Stimulated activated memory B cell treated with anti-CD40 and anti-IgM and Interleukin-4, amounts not matched to agents 10 μg/mL and 1 μg/mL and 100 μg/mL, for 72 hours (primary cell): ENCODE measurements at places on chromosomes 3 and 15.
A peak's percentile ranks its signal among the peaks of the same experiment; 100 is the strongest.

DNA sequence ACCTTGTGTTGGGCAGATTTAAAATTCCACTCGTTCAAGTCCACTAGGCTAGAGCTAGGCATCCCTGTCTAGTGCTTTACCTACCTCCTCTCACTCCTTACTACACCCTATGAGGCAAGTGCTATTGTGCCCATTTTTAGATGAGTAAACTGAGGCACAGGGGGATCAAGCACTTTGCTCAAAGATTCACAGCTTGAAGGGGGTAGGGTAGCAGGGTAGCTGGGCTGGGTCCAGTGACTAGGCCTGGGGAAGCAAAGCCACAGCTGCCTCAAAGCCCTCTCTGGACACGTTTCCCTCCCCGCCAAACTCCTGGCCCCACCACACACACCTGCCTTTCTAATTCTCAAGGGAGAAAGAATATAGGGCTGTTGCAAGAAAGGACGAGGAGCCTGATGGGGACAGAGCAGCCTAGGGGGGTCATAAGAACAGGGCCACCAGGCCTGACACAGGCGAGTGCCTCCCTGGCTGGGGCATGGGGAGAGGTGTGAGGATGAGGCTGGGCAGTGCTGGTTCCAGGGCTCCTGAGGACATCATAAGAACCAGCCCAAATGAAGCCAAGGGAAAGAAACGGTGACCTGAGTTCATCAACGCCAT is 34.8 kb upstream of the SFMBT1 start:
- peak; percentile 44 for ATAC-seq

- ATAC-seq = no peak
Observed at GRCh38 chr3:141905129-141905528, 28.7 kb downstream of the ATP1B3 start.

DNA sequence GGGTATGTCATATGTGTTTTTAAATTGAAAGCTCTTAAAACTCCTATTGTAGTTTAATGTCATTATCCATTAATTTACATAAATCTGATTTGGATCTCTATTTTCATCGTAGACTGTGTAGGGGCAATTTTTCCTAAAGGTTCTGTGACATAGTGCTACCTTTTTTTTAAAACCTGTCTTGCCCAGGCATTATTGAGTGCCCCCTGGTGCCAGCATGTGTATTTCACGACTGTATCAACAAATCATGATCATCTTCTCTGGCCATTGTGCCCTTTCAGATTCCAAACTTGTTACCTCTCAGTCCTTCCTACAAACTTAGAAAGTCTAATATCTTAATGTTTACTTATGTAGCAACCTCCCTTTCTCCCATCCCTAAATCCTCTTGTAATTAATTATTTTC is 97.2 kb upstream of the FLNB start:
- no peak for ATAC-seq

DNA sequence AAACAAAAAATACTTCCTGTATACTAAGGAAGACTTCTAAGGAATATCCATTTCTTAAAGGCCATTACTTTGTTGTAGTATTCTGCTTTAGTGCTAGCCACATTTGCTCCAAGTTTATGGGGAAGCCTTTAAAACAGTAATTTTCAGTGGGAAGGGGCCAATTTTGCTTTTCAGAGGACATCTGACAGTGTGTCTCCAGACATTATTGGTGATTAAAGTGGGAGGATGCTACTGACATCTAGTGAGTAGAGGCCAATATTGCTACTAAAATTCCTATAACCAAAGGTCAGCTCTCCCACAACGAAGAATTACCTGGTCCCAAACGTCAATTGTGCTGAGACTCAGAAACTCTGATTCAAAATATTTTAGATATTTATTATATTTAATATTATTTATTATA is 24.8 kb downstream of the SLC28A2 start:
- no peak for ATAC-seq
